ENCODE measurements at places on chromosomes 2 and 18.

- DNase-seq = no peak
Observed at GRCh38 chr18:23183411-23184150, 48.3 kb downstream of the CABLES1 start.

DNA sequence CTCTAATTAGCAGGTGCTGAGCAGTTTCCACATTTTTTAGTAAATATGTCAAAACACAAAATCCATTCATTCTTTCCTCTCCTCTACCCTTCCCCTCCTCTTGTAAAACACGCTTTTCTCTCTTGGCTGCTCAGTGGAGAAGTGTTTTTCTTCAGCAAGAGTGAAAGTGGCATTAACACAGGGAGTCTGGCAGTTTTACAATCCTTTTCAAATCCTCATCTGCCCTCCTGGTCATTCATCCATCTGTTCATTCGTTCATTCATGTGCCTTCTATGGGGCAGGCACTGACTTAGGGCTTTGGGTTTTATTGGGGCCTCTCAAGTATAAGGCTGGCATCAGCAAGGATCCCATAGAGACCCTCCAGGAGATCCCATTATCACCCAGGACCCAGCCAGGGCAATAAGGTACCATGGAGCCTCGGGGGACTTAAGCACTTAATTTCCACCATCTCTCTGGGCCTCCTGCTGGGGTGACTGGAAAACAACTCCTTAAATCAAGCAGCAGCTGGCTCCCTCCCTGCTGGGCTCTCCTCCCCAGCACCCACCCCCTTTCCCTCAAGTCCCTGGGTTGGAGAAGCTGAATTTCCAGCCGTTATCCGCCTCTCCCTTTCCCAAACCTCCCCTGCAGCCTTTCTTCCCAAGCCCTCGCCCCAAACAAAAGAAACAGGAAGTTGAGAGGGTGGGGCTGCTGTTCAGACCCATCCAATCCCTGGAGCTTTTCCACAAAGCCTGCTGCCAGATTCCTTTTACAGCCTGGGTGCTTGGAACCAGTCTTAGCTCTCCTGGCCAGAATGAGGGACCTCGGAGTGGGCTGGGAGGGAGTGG is 32.6 kb downstream of the MARCHF4 start:
- peak; percentile 56 for DNase-seq

DNA sequence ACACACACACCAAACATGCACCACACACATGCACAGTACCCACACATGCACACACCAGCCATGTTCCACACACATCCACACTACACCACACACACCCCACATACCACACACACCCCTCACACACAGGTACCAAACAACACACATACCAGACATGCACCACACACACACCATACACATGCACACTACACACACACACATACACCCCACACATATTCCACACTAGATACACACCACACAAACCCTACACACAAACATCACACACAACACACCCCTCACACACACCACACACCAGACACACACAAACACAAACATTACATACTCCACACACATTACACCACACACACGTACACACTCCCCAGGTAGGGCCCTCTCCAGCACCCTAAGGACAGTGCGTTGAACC is 51.2 kb downstream of the TRABD2A start:
- no peak for DNase-seq

DNA sequence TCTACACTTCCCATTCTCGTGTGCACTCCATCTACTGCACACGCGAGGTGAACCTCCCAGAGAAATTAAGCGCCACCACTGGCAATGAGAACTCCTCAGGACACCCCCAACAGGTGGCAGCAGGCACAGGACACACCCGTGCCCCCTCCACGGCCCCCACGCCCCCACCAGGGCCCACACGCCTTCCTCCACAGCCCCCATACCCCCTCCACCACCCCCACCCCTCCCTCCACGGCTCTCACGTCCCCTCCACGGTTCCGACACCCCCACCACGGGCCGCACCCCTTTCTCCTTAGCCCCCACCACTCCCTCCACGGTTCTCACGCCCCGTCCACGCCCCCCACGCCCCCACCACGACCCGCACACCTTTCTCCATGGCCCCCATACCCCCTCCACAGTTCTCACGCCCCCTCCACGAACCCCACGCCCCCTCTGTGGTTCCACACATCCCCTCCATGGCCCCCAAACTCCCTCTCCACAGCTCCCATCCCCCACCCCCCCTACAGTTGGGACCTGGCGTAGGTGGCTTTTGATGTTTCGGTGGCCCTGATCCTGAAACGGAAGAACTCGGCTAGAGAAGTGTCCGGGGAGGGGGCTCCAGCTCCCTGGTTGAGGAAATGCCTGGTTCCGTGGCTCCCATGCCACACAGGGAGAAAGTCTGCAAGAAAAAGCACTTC is 110.8 kb downstream of the ZNF516 start:
- DNase-seq = no peak

- no peak for DNase-seq
Observed at GRCh38 chr18:46152808-46153617, 48.8 kb downstream of the HAUS1 start.

DNA sequence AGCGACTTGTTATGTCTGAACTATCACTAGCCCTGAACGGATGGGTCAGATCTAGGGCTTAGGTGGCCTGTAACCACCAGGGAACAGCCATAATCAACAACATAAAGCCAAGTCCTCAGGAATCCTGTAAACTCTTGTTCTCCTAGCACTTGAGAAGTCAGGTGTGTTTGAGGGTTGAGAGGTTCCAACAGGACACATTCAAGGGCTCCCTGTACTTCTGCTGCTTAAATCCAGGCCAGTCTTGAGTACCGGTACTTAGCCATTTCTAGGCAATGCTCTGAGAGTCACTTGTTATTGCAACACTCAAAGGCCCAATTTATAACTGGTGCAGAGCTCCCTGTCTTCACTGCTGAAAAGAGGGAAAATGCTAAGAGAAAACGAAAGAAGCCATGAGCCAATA is 21.6 kb upstream of the SLC40A1 start:
- DNase-seq = no peak

- DNase-seq = no peak
Observed at GRCh38 chr2:88090446-88091283, 23.0 kb downstream of the SMYD1 start.

GRCh38 chr2:171432206-171432968 is 1.4 kb downstream of the METTL8 start:
- no peak for DNase-seq

GRCh38 chr2:9517118-9517782 is 38.4 kb downstream of the ADAM17 start:
- no peak for DNase-seq

GRCh38 chr2:173692068-173692467 is 273.1 kb downstream of the SP3 start:
- no peak for DNase-seq

DNA sequence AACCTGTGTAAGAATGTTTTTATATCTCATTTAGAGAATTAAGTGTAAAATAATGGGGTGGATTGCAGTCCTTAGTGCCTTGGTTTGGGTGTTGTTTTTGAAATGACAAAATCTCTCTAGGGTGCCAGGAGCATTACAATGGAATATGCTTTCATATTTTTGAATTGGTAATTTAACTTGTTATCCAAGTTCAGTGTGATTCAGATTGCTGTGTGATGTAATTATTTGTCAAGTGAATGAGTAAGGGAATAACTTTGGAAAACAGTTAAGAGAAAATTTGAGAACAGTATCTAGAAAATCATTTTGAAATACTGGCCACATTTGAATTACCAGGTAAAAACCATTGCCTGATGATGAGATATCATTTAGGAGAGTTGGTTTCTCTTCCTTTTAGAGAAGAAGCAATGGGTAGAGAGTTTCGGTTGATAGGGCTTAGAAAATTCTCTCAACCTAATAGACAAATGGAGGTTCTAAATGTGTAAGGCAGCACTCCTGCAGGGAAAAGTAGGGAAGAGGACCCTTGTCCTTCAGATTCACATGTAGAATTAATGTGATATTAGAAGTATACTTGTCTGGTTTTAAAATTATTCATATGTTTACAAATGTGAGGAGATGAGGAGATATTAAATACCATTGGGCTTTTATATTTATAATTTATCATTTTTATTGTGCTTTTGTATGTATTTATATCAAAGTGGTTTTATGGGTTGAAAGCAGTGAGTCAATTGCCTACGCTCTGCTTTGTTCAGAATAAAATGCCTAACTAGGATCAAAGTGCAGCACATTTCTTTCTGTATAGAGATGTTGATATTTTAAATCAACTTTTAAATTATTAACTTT is 124.8 kb downstream of the PHLPP1 start:
- DNase-seq = no peak

DNA sequence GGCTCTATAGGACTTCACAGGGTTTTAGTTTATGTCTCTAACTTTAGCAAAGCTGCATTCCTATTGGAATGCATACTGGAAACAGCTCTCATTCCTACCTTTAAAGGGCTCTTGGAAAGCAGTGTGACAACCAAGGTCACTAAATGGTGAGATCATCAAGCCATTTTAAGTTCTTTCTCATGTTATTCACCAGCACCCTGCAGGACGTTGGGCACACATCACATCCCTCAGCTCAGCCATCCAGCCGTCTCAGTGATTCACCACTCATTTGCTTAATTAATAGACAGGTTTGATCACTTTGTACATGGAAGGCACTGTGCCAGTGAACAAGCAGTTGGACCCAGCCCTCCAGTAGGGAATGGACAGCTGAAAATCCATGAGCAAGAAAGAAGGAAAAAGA is 32.2 kb upstream of the RBM44 start:
- no peak for DNase-seq

DNA sequence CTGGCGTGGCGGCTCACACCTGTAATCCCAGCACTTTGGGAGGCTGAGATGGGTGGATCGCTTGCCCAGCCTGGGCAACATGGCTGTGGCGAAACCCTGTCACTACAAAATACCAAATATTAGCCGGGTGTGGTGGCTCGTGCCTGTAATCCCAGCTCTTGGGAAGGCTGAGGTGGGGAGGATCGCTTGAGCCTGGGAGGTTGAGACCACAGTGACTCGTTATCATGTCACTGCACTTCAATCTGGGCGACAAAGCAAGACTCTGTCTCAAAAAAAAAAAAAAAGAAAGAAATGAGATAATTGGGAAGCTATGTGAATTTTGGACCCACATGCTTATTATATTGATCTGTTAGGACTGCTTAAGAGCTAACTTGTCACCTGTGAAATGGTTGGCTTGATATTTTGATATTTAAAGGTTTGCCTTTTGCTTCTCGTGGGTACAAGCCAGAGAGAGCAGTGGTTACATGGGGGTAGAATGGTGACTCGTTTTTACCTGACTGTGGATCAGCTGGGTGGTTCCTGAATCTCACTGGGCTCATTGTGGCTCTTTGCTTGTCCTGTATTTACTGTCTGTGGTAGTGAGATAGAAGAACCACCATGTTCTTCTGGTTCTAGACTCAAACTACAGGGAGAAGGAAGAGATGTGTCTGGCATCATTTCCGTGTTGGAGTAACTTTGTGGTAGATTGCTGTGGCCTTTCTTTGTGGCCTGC is 28.9 kb downstream of the ZNF532 start:
- no peak for DNase-seq

- no peak for DNase-seq
Observed at GRCh38 chr2:218981390-218981880, 3.5 kb downstream of the FEV start.

- DNase-seq = no peak
Observed at GRCh38 chr2:82667491-82667890, 1791.6 kb downstream of the SUCLG1 start.

DNA sequence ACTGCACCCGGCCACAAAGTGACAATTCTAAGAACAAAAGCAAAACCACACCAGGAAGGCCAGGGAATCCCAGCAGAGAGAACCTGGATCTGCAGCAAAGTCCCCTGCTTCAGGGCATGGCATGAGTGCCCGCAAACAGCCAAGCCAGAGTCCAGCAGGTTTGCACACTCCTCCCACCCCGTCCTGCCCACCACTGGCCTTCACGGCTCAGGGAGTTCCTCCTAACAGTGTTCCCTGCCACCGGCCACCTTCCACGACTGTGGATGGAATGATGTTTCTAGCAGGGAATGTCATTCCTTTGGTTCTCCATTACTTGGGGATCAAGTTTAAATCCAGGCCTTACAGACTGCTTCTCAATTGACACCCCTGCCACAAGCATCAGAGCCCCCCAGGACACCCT is 42.0 kb upstream of the B3GNT7 start:
- DNase-seq = no peak

DNA sequence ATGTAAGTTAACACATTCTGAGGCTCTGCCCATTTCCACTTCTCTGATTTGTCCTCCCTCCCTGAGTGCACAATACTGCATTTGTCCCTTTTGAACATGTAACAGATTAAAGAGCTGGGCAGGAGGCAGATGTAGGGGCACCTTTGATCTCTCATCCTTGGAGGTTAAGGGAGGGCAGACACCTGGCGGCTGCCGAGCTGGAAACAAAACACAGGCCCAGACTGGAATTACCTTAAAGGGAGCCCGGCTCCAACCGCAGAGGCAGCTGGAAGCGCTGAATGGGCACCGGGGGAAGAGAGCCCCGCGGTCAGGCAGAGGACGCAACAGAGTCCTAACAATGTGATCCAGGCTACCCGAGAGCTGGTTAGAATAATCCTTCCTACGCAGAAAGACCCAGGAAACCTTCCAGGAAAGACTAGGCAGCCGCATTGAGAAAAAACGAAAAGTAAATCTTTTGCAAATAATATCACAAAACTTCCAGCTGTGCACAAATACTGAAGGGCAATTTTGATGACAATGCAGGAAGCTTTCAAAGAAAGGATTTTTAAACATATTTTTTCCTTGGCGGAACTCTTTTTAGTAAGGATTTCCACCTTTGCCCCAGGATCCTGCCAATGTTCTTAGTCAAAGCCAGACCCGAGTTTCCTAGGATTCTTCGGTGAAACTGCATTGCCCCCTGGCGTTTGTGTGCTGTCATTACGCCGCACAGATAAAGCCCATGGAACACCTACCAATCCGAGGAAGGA is 216.0 kb downstream of the TGIF1 start:
- DNase-seq = peak; percentile 87

- DNase-seq = no peak
Observed at GRCh38 chr2:44093970-44094369, 74.7 kb upstream of the PPM1B start.

DNA sequence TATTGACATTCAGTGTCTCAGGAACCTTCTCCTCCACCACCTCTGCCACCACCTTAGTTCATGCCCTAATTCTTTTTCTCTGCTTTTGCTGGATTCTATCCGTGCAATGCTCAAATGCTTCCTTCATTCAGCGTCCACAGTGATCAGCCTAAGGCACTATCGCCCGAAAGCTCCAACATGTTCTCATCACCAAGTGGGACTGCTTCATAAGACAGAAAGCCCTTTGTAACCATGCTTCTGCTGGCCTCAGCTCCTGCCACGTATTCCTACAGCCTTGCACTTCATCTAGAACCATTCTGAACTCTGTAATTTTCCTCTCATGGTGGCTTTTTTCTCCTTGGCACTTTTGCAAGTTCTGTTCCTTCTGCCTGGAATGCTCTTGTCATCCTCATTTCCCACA is 222.9 kb downstream of the HNMT start:
- no peak for DNase-seq
